ENCODE measurements at places on chromosomes 2 and 18. TPM values are rescaled to one million over a fixed set of nuclear protein-coding genes. Genes with fewer than 3 reads are reported as not detected.

The LHCGR gene
- polyA plus RNA-seq = 0.20 TPM

The CHRND gene
- polyA plus RNA-seq = 117 TPM

DNA sequence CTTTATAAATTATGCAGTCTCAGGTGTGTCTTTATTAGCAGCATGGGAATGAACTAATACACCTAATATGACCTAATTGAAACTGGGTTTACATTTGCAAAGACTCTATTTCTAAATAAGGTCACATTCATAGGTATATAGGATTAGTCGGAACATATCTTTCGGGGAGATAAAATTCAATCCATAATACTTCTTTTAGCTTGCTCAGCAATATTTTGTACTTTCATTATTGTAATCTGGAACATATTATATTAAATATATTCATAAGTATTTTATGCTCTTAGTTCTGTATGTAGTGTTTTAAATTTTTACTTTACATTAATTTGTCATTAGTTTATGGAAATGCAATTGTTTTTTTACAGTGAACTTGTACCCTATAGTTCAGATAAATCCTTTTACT is 927.7 kb downstream of the CCDC85A start:
- DNase-seq = no peak

DNA sequence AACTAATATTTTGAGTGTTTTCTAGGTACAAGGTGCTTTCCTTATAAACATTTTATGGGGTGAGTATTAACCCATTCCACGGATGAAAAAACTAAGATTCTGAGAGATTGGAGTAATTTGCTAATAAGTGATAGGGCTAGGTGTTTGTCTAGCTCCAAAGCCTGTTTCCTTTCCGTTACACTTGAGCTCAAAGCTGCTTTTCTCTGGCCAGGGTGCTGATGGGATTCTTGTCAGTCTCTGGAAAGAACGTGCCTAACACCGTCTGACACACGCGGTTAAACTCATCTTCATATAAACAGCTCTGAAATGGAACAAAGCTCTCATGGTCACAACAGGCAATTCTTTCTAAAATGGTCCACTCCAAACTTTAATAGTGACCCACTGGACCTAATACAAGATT is 2.0 kb upstream of the ANKRD29 start:
- no peak for DNase-seq

- no peak for DNase-seq
Measured at GRCh38 chr2:27018142-27018541, 14.6 kb upstream of the TMEM214 start.

The FAM237A gene
- polyA plus RNA-seq = not detected

- DNase-seq = no peak
Measured at GRCh38 chr2:54803783-54804751, 80.6 kb downstream of the EML6 start.

The ZNF519 gene
- polyA plus RNA-seq = 7.7 TPM

DNA sequence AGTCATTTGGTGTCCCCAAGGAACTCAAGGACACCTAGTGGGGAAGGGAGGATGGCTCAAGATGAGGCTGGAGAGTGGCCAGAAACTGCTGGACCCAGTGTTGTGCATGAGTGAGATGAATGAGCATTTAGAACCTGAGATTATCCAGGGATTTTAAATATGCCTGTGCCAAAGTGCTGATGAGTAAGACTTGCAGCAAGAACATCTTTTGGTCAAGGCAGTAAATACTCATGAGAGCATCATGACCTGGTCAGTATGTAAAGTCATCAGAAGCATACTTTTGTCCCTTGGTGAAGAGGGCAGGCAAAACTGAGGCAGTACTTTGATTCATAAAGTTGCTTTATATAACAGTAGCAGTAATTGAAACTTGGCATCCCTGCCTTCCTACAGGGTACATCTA is 3.1 kb upstream of the SPP2 start:
- no peak for DNase-seq

The CCDC178 gene
- 0.57 TPM for polyA plus RNA-seq

GRCh38 chr2:168819829-168820489 is 17.5 kb downstream of the NOSTRIN start:
- DNase-seq = no peak

GRCh38 chr2:68390586-68390985 is 25.5 kb downstream of the PLEK start:
- no peak for DNase-seq

The POMC gene
- polyA plus RNA-seq = 4.0 TPM

GRCh38 chr2:23241121-23241520 is 143.9 kb upstream of the KLHL29 start:
- DNase-seq = peak; percentile 73

The HOXD4 gene
- polyA plus RNA-seq = 11.3 TPM

DNA sequence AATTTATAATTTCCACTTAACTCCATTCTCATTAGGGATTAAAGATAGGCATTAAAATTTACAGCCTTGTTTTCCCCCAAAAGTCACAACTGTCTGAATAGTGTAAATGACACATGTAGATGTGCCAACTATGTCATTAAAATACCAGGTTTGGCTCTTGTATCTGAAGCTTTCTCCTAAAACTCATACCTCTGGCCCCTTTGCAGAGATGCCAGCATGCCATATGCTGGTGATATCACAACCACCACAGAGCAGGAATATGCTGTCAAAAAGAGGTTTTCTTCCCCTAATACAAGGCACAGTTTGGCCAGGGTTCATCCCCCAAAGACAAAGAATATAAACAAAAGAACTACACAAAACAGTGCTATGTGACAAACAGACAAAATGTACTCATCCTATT is 65.4 kb downstream of the REV1 start:
- DNase-seq = no peak

- DNase-seq = no peak
Measured at GRCh38 chr18:58896734-58897508, 32.2 kb downstream of the ZNF532 start.

- DNase-seq = no peak
Measured at GRCh38 chr18:68418881-68419280, 296.0 kb downstream of the TMX3 start.

- no peak for DNase-seq
Measured at GRCh38 chr2:104620801-104621200, 233.1 kb upstream of the POU3F3 start.

The TMEM163 gene
- polyA plus RNA-seq = 1.2 TPM

GRCh38 chr2:159713631-159714246 is 1.4 kb downstream of the MARCHF7 start:
- DNase-seq = peak; percentile 60

The TCF23 gene
- 0.21 TPM for polyA plus RNA-seq

DNA sequence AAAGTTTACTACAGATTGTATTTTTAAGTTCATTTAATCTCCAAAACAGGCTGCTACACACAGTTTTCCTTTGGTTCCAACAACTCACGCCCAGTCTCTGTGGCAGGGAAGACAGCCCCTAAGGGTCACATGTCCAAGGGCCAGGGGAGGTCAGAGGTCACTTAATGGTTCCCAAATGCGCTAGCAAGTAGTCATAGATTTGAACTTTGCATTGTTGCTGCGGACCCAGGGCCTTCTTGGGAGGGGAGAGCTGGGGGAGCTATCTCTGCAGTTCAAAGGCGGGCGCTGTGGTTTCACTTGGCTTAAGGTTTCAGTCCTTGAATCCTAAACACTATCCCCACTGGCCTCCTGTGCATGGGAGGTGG is 74.8 kb upstream of the ZNF532 start:
- DNase-seq = no peak

GRCh38 chr2:71816815-71817214 is 330.8 kb downstream of the CYP26B1 start:
- DNase-seq = no peak

The CD226 gene
- polyA plus RNA-seq = 0.98 TPM

DNA sequence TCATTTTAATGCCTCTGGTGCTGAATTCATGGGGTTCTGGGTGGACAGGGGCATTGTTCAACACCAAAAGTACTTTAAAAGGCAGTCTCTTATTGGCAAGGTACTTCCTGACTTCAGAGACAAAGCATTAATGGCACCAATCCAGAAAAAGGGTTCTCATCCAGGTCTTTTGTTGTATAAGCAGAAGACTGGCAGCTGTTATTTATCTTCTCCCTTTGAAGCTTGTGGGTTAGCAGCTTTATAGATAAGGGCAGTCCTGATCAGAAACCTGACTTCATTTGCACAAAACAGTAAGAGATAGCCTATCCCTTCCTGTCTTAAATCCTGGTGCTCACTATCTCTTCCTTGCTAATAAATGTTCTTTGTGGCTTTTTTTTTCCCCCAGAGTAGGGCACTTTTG is 68.8 kb downstream of the VPS54 start:
- no peak for DNase-seq

- no peak for DNase-seq
Measured at GRCh38 chr2:64914735-64915509, 74.3 kb upstream of the SLC1A4 start.

The RNF103 gene
- 28.8 TPM for polyA plus RNA-seq

The SULT1C2 gene
- 0.23 TPM for polyA plus RNA-seq

The CLHC1 gene
- 13.1 TPM for polyA plus RNA-seq

GRCh38 chr2:189570570-189571031 is 10.0 kb downstream of the SLC40A1 start:
- no peak for DNase-seq

GRCh38 chr18:13416848-13417247 is 198.3 kb downstream of the LDLRAD4 start:
- DNase-seq = no peak

GRCh38 chr2:71952572-71953188 is 195.0 kb downstream of the CYP26B1 start:
- no peak for DNase-seq

DNA sequence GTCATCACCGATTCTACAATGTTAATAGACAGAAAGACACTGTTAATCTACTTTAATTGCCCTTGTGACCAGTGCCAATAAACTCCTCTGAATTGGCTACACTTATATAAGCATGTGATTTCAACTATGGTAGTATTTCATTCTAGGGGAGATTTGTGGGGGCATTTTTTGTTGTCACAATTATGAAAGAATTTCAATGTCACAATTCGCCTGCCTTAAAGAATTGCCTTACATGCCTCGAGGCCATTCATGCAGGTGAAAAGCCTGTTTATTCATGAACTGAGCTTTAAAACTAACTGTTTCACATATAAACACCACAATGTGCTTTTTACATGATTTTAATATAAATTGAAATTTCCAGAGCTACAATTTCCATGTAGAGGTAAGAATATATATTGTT is 162.8 kb downstream of the GCA start:
- no peak for DNase-seq

The ZAP70 gene
- 5.0 TPM for polyA plus RNA-seq

GRCh38 chr2:222357930-222358329 is 59.1 kb upstream of the PAX3 start:
- no peak for DNase-seq

DNA sequence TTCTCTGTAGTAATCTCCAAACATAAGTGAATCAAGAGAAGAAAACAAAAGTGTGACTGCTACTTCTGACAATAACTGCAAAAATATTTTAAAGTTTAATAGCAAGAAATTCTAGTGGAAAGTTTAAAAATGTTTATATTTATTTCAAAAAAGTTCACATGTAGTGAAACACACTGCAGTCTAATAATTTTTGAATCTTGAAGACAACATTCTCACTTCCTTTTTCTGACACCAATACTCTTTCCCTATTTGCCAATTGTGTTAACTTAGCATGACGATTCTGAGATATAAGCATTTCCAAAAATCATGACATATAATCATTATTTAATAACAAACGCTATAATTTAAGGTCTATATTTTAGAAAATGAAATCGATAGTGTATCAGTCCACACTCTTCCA is 429.1 kb upstream of the PKDCC start:
- DNase-seq = no peak

The ICA1L gene
- 14.3 TPM for polyA plus RNA-seq

The GAD1 gene
- polyA plus RNA-seq = 0.88 TPM

The ANKRD30B gene
- 0.05 TPM for polyA plus RNA-seq

- DNase-seq = no peak
Measured at GRCh38 chr2:216491793-216492596, 6.6 kb upstream of the RPL37A start.

The BMP10 gene
- polyA plus RNA-seq = not detected

The AMER3 gene
- polyA plus RNA-seq = not detected

The PRKRA gene
- polyA plus RNA-seq = 62.1 TPM

DNA sequence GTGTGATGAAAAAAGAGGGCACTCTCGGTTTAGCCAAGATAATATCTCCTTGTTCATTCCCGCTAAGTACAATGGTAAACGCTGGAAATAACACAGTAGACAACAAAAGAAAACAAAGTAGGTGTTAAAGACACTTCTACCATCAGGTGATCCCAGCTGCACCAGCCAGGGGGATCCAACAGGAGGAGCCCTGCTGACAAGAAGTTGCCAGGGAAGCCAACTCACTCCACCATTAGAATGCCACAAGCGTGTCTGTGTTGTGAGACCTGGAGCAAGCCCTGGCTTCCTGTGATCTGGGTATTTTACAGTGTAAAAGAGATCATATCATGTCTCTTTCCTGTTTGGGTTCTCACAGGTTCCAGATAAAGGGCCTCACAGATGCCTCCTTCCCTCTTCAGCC is 117.0 kb downstream of the GRB14 start:
- no peak for DNase-seq

The PLA2R1 gene
- polyA plus RNA-seq = 1.3 TPM

- DNase-seq = no peak
Measured at GRCh38 chr2:40886655-40887054, 434.8 kb upstream of the SLC8A1 start.

- peak; percentile 31 for DNase-seq
Measured at GRCh38 chr18:22639026-22639463, 221.3 kb upstream of the CTAGE1 start.

The DPP4 gene
- polyA plus RNA-seq = 12.3 TPM

The FMNL2 gene
- 22.6 TPM for polyA plus RNA-seq

The GAL3ST2 gene
- not detected for polyA plus RNA-seq

DNA sequence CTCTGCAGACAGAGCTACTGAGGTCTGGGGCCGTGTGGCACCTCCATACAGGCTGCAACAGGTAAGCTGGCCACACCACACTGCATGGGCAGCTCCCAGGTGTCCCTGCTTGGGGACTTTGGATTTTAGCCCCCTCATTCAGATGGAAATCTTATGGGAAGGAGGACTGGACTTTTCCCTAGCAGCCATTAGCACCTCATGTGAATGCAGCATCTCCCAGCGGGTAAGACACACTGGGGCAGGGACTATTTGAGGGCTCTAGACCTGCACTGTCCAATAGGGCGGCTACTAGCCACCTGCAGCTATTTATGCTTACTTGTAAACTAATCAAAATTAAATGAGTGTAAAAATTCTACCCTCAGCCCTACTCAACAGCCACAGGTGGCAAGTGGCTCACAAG is 34.2 kb upstream of the GLI2 start:
- no peak for DNase-seq

DNA sequence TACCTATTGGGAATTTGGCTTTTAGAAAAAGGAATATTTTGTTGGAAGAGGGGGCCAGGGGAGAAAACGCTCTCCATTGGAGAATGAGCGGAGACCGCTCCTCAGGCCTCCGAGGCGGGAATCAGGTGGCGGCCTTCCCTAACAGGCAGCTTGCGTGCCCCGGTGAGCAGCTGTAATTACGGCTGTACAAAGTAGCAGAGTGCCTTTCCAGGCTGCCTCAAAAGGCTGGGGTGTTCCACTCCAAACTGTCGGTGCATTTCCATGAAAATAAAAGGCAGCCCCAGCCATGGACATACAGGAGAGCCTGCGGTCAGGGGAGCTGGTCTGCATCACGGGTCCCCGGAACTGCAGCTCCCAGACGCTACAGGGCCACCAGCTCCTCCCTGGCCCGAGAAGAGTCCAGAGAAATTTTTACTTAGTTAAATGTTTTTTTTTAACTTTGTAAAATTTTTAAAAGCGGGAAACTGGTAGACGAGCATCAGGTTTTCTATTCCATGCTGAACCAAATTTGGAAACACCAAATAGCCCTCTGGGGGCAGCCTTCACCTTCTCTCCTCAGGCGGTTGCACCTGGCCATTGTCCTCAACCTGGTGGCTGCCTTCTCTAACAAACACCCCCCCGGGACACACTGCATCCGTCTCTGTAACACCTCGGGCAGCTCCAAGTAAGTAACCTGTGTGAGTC is 209.3 kb upstream of the SALL3 start:
- DNase-seq = no peak
